ENCODE measurements at places on chromosomes 2 and 18.

DNA sequence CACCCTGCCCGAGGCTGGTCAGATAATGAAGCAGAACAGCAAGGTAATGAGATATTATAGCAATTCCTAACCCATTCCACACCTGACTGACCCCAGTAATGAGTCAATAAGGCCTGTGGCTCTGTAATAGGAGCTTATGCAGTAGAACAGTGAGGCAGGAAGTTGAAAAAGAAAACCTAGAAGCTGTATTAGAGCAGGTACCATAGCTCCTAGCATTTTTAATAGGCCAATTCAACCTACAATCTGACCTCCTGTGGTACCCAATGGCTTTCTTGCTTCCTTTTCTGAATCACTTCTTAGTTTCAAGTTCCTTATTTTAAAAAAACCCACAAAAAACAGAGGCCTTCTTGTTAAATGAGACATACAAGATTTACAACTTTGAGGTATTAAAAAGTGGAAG is 43.6 kb upstream of the MAP2 start:
- DNase-seq: no peak

GRCh38 chr18:71899707-71900472 is 644.3 kb downstream of the CBLN2 start:
- DNase-seq: no peak

GRCh38 chr2:240922982-240923537 is 16.9 kb downstream of the CROCC2 start:
- no peak for DNase-seq

GRCh38 chr2:178275600-178275999 is 81.3 kb downstream of the OSBPL6 start:
- no peak for DNase-seq

GRCh38 chr2:64942693-64943092 is 46.5 kb upstream of the SLC1A4 start:
- DNase-seq: no peak

DNA sequence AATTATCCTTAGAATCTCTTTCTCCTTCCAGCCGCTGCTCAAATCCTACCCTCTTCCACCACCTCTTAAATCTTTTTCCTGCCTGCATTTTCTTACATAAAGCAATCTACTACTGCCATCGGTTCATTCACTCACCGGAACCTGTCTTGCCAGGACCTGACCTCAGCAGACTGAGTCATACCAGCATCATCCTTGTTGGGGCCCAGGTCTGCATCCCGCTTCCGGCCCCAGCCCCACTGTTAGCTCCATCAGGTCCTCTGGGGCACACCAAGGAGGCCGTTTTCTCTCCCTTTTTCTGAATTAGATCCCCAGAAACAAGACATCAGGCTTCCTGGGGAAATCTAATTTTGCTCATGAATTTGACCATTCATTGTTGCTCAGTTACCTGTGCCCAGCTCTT is 42.7 kb upstream of the TGFA start:
- DNase-seq: no peak

- no peak for DNase-seq
Observed at GRCh38 chr2:206457188-206457634, 13.9 kb downstream of the ADAM23 start.

- DNase-seq: peak; percentile 63
Observed at GRCh38 chr2:88350331-88351248, 101.9 kb downstream of the FOXI3 start.

- DNase-seq: no peak
Observed at GRCh38 chr18:45503990-45504389, 111.3 kb upstream of the SLC14A2 start.

DNA sequence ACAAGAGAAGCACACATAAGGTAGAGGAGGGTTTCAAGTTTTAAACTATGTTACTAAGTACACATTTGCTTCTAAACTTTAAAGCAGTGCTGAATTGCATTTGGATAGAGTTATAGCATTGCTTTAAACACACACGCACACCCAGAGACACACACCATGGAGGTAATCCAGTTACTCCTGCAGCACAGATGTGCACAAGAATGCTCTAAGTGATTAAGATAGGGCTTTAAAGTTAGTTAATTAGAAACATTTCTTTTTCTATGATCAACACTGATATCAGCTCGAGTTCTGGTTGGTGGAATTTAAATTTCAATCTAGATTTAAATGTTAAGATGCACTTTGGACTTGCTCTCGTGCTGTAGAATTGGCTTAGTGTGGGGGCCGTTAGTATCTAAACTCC is 492.3 kb downstream of the ZEB2 start:
- no peak for DNase-seq

DNA sequence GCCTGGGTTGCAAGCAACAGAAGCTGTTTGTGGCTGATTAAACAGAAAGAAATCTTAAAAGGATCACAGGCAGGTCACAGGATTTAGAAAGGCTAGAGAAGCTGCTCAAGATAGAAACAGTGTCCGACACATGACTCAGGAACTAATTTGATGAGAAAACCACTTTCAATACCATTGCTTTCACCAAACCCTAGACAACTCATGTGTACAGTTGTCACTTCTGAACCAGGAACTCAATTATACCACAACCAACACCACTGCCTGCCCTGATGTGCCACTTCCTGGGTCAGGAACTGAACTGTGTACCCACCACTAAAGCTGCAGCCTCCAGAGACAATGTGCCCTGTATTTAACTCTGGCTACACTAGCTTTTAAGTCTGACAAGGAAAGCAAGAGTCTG is 56.0 kb downstream of the TMEM247 start:
- peak; percentile 60 for DNase-seq

- no peak for DNase-seq
Observed at GRCh38 chr2:45168711-45169338, 159.6 kb upstream of the SIX2 start.

DNA sequence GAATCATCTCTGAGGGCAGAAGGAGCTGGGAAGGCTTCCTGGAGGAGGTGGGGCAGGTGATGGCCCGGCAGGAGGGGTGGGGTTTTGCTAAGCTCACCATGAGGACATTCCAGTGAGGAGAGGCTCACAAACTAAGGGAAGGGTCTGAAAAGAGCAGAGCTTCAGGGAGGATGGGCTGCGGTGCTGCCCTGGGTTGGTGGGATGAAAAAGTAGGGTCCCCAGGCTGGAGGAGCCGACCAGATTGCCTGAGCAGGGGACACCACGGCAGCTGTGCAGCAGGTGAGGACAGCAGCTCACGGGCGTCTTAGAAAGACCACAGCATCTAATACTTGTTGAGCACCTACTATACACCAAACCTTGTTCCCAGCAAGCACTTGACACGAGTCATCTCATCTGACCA is 82.2 kb downstream of the DYSF start:
- DNase-seq: no peak

DNA sequence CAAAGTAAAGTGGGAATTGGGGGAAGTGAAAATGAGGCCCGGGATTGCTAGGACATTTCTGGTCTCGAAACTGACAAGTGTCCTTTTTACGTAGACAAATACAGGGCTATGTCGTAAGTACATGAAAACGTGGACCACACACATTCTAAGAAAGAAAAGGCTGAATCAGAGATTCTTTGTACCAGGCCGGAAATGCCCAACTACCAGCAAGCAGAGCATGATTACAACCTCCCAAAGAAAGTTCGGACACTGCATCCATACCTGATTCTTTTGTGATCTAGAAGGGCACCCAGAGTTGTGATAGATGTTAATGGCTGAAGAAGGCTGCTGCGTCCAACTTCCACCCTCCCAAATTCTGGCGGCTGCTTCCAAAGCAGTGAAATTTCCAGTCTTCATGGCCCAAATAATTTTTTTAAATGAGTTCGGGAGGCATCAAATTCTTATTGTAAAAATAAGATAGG is 1.7 kb downstream of the RBMS1 start:
- DNase-seq: no peak

GRCh38 chr2:119119076-119119785 is 39.3 kb downstream of the C1QL2 start:
- no peak for DNase-seq

GRCh38 chr2:237576974-237577373 is 10.6 kb downstream of the PRLH start:
- DNase-seq: no peak

DNA sequence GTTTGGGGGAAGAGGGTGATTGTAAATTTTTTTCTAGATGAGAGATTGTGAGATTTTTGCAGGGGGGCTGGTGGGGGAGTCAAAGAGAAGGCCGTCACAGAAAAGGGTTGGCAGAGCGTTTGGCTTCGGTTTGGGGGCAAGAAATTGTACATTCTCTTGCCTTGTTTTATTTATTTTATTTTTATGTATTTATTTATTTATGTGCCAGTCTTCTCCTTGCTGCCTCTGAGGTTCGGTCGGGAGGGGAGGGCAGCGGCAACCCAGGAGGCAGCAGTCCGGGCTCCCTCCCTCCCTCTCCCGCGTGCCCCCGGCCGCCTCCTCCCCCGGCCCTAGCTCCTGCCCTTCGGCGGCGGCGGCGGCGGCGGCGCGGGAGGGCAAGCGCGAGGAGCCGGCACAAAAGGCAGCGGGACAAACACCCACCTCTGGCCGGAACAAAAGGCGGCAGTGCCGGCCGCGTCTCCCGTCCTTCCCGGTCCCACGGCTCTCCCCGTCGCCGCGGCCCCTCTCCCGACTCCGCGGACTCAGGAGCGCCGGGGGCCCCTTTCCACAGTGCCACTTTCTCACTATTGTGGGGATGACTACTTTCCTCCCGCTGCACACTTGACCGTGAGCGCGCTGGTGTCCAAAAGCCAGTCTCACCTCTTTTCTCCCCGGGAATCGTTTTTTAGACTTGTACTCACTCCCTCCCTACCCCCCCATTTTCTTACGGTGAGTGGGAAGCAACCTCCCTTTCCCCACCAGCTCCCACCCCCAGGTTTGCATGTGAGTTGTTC is 1.2 kb downstream of the BCL11A start:
- DNase-seq: no peak

GRCh38 chr2:175730050-175730449 is 272.0 kb downstream of the LNPK start:
- DNase-seq: no peak

DNA sequence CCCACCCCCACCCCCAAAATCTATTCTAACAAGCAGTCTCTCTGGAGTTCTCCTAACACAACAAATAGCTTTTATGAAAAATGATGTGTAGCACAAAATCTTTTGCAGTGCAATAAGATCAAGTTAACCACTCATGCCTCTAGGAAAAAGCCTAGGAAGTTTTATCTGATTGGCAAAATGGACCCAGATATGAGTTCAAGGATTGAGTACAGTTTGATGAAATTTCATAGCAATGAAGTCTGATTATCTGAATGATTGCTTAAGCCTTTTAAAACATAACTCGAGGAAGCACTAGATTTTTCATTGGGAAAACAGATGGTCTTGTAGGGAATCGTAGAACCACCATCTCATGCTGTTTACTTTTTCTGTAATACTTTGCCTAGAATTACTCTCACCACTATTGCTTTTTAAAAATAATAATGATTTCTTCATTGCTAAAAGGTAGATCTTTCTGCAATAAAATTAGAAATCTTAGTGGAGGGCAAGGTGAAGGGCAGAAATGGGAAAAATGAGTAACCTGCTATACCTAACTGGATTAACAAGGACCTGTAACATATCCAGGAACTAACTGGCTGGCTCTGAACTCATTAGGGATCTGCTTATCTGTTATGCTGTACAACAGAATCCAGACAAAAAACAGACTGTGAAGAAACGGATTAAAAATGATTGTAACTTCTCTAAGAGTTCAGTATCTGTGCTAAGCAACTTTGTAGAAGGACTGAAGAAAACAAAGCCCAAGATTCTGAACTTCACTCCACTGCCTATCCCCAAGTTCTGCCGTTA is 73.7 kb upstream of the ETAA1 start:
- no peak for DNase-seq

- DNase-seq: no peak
Observed at GRCh38 chr18:22796113-22796512, 137.0 kb upstream of the RBBP8 start.

GRCh38 chr2:50509852-50510251 is 522.1 kb downstream of the NRXN1 start:
- no peak for DNase-seq

GRCh38 chr18:60279391-60279790 is 93.2 kb downstream of the MC4R start:
- DNase-seq: no peak

GRCh38 chr2:232757905-232758304 is 18.5 kb downstream of the KCNJ13 start:
- no peak for DNase-seq

GRCh38 chr2:29495536-29496060 is 380.4 kb downstream of the CLIP4 start:
- DNase-seq: no peak

DNA sequence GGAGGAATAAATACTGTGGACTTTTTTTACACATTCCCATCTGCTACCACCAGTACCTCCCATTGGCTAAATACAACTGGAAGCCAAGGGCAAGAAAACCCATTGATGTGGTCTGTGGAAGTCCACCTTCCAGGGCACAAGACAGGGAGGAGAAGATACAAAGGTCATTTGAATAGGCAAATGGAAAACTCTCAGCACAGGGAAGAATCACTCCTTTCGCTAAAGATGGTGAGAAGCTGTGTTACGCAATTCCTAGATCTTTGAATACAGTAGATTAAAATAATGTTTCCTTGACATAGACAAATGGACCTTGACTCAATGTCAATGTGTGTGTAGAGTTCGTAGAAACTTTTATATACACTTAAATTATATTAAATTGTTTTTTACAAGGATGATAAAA is 70.9 kb upstream of the ERBB4 start:
- DNase-seq: no peak

DNA sequence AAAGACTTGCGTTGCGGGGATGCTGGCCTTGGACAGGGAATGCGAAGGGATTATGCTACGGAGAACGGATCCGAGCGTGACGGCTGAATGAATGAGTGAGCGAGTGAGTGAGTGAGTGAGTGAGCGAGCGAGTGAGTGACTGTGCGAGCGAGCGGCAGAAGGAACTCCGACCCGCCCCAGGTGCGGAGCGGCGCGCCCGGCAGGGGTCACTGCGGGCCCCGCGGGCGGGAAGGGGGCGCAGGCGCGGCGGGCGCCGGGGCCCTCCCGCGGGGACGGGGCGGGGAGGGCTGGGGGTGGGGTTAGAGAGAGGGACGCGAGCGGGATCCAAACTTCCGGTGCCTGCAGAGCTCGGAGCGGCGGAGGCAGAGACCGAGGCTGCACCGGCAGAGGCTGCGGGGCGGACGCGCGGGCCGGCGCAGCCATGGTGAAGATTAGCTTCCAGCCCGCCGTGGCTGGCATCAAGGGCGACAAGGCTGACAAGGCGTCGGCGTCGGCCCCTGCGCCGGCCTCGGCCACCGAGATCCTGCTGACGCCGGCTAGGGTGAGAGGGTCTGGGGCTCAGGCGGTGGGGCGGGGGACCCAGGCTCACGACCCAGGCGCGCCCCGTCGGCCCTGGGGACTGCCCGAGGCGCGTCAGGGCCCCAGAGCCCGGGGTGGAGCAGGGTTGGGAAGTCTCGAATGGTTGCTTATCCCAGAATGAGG is at the start of gene ITM2C:
Gene ITM2C, plus strand, starts transcription at position 338 of the 702 bp plus-strand sequence. Its CDS starts 84 bp downstream, at position 422.
- DNase-seq: peak; percentile 77

- no peak for DNase-seq
Observed at GRCh38 chr18:55287149-55287806, 300.7 kb downstream of the TCF4 start.

- DNase-seq: no peak
Observed at GRCh38 chr2:160229591-160229990, 29.5 kb upstream of the ITGB6 start.

DNA sequence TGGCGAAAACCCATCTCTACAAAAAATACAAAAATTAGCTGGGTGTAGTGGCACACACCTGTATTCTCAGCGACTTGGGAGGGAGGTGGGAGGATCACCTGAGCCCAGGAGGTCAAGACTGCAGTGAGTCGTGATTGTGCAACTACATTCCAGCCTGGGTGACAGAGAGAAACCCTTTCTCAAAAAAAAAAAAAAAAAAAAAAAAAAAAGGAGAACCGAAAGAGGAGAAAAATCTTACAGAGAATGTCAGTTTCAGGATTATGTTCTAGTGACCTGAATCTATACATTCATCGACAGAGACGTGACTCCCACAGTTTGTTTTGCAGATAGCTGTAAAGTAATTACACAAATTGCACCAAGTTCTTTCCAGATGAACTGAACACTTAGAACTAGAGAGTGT is 187.8 kb downstream of the FTCDNL1 start:
- DNase-seq: no peak
